ENCODE measurements at places on chromosomes 4 and X.

DNA sequence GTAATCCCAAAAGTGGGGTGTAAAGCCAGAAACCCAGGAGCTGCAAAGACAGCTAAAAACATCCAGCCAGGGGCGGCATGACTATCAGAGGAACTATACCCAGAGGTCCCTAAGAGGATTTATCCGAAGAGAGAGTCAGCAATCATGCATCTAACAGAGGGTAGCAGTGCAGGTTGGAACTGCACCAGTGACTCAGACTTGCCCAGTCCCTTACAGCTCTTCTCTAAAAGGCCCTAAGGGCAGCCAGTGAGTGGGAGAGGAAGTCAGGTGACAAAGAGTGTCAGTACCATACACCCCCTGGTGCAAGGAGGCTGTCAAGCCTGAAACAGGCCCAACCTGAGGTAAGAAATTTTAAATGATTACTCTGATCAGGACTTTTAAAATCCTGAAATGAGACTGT, 88.1 kb downstream of the CAMK2D start:
- peak; percentile 40 for DNase-seq

DNA sequence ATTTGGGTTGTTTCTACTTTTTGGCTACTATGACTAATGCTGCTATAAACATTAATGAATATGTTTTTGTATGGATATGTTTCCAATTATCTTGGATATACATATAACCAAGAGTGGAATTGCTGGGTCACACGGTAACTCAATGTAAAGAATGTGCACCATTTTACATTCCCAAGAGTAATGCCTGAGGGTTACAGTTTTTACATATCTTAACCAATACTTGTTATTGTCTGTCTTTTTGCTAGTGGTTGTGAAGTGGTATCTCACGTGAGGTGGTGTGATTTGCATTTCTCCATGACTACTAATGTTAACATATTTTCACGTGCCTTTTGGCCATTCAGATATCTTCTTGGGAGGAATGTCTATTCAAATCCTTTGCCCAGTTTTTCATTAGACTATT, 200.3 kb upstream of the MAB21L2 start:
- DNase-seq = no peak

DNA sequence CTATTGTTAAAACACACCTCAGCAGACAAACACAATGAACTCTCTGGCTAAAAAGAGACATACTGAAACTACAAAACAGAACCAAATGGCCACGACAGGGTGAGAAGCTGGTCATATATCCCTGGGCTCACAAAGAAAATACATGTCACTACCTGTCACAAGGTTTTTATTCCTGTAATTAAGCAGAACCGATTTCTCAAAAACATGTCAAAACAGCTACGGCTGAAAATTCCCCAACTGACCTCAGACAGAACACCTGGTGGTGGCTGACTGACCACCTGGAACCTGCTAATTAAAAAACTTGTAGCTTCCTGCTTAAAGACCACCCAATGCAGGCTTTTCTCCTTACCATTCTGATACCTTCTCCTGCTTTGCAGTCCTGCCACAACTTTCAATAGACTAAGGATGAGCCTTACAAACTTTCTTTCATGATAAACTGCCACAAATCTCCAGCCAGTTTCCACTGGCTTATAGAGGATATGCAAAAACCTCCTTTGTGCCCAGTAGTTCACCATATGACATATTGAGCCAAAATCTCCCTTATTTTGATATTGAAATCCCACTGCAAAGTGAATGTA, 571.9 kb downstream of the SPOCK3 start:
- no peak for DNase-seq

GRCh38 chrX:16075087-16075486, 48.3 kb upstream of the GRPR start:
- DNase-seq = no peak

- no peak for DNase-seq
These were observed 223.5 kb downstream of the AFAP1 start for GRCh38 chr4:7716010-7716721.

DNA sequence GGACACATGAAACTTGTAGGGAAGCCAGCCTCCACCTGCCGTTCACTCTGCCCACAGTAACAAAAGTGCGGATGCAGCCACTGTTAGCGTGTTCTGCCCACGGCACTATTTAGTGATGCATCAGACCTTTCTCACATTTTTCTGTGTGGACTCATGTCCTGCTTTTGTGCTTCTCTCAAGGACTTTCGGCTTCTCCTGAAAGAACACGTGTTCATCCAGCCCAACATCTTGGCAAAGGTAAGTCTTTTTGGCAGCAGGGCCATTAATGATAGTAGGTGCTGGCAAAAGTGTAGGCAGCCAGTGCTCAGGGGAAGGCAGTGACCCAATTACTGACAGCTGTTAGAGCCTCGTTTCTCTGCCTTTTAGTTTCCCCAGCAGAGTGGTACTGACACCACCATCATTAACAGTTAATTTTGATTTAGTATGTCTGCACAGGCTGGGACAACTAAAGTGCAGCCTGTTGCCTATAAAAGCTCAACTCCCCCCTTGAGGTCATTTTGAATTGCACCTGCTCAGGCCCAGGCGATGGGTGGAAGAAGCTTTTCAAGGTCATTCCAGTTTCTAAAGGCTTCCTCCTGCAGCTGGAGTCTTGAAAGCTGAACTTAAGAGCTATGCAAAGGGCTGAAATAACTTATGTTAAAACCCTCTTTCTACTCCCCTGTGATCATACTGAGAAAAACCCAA, 54.5 kb upstream of the HPSE start:
- no peak for DNase-seq

GRCh38 chrX:78452356-78452755, 124.9 kb upstream of the CYSLTR1 start:
- no peak for DNase-seq

DNA sequence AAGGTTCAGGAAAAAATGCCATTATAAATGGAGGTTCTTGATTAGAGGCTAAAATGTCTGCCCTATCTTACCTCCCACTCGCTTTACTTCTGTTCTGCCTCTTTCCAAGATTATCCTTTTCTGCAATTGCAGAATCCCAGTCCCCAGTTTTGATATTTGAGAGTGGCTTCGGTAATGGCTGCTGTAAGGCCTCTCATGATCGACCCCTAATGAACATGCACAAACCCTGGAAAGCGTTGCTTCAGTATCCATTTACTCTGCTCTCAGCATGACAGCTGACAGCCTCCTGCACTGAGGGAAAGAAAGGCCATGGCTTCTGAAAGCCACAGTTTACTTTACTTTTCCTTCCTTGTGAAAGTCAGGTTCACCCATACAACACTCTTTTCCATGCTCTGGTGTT, 325.4 kb upstream of the GALNT7 start:
- DNase-seq = no peak

- no peak for DNase-seq
These were observed 28.0 kb downstream of the ING2 start for GRCh38 chr4:183532821-183533220.

GRCh38 chr4:84913176-84913575, 53.3 kb downstream of the WDFY3 start:
- DNase-seq = no peak

DNA sequence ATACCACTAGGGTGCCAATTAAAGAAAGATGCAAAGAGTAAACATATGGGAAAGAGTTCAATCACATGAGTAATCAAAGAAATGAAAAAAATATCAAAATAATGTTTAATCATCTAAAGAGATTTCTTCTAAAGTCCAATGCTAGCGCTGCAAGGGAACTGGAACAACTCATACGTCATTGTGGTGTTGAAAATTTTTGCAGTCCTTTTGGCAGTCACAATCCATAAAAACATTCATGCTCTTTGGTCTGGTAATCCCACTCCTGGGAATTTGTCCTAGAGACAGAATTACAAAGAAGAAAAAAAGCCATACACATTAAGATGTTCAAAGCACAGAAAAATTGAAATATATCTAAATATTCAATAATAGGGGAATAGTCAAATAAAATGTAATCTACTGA, 4.6 kb downstream of the P2RY4 start:
- no peak for DNase-seq

DNA sequence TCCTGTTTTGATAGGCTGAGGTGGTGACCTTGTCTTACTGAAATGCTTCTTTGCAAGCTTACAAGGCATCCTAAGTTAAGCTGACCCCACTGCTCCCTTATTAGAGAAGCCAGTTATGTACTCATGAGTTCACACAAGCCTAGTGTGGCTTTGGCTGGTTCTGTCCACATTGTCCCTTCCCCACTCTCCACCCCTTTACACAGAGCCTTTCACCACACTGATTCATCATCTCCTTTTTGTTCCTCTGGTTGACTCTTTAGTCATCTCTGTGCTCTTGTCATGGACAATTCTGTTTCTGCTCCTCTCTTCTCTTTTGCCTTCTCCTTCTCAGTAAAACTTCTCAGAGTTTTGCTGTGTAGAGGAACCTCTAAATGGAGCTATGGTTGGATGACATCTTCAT, 4.9 kb downstream of the CHRNA9 start:
- DNase-seq = no peak

DNA sequence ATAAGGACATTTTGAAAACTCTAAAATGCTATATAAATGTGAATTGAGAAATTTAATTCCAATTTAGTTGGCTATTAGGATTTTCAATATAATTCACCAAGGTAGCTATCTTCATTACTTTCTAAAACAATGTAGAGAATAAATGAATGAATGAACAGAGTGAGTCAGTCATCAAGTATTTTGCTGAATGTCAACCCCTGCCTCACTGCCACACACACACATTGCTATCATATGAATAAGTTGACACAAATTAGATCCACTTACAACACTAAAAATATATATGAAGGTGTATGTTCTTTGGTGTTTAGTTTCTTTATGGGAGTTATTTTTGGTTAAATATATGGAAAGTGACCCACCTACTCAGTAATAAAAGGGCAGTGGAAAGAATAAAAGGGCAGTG, 141.4 kb upstream of the SMIM10 start:
- DNase-seq = no peak

DNA sequence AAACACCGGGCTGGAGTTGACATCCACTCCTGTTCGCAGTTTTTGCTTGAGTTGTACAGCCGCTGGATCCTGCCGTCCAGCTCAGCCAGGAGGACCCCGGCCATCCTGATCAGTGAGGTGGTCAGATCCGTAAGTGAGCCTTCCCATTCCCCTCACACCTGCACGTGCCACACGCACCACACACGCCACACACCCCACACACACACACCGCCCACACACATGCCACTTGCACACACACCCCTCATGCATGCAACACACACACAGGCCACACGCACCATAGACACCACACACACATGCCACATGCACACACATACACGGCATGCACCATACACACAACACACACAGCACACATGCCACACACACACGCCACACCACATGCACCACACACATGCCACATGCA, 20.1 kb upstream of the MSANTD1 start:
- no peak for DNase-seq

DNA sequence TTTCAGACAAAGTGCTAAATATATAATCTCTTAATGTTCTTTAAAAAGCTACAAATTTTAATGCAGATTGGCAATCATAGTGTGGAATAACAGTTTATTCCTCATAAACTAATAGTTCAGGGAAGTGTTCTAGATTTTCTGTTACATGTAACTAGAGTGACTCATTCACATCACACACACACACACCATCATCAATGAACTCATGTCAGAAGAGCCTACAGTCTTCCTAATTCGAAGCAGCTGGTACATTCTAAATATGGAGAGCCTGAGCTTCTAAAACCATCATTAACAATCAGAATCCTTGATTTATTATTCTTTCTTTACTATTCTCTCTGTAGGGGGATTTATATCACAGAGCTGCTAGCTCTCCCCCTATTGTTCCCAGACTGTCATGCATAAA, 49.6 kb downstream of the DKK2 start:
- DNase-seq = no peak

- no peak for DNase-seq
These were observed 2028.3 kb downstream of the PCDH7 start for GRCh38 chr4:32748498-32748897.

DNA sequence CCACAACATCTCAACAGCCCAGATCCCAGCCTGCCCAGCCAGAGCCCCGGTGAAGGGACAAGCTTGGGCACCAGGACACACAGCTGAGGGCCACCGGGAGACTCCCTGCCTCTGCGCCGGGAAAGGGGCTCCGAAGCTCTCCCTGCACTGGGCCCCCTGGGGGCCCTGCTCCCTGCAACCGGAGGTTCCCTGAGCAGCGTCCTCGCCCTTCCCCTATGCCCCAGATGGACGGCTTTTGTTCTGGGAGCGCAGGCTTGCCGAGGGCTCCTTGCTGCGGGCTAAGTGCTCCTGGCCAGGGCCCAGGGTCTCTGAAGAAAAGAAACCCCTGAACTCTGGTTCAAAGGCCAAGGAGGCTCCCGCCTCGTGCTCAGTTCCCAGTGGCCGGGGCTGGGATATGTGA, 899 bp upstream of the ZFP92 start:
- no peak for DNase-seq

DNA sequence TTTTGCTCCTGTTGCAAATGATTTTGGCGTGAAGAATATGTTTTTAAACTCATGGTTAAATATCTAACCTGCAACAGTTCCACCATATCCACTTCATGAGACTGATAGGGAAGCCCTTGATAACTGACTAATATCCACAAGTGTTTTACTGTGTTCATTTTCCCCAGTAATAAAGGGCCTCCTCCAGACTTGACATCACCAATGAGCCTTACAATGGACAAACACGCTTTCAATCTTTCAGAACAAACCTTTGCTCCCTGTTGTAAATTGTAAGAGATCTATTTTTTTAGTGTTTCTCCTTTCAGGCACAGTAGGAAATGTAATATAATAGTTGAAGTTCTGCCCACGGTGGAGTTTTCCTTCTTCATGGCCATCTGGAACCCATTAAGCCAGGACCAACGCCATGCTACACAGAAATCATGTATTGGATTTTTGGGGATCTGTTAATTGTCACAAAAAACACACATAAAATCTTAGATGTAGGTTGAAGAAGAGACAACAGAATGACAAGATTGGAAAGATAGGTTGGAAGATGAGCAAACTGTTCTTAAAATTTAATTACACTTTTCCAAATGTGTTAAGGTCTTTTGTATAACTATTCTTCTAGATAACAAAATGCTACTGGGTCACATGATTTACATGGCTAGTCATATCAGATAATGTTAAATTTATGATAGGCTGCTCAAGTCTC, 1030.1 kb downstream of the FSTL5 start:
- DNase-seq = no peak

DNA sequence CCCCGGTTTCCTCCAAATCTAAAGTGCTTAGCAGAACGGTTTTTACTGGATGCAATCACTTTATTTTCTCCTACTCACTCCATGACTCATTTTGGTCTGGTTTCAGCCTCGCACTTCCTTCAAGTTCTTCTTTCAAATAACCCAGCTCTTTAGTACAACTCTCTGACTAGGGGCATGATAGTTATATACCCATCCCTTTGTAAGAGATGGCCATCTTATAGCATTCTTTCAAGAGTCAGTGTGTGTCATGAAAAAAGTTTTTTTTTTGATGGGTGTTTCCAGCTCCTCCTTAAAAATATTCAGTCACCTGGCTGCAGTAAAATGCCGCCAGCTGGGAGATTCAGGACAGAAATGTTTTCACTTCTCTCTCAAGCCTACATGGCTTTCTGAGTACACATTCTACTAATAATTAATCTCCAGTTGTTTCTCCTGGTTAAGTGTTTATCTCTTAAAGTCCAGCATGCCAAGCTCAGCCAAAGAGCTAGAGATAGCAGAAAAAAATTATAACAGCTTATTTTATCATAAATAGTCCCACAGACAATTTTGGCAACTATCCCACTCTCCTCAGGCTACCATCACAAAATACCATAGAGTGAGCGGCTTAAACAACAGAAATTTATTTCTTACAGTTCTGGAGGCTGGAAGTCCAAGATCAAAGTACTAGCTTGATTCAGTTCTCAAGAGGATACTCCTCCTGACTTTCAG, 139.3 kb downstream of the GASK1B start:
- no peak for DNase-seq
